DMS79 (cell line): ENCODE measurements at places on chromosomes 16 and 17.

- no peak for DNase-seq
These were observed 19.6 kb upstream of the TNS4 start for GRCh38 chr17:40520991-40521453.

GRCh38 chr16:47460359-47460710, 528 bp downstream of the ITFG1 start:
- no peak for DNase-seq

GRCh38 chr17:4394208-4395110, 28.0 kb upstream of the UBE2G1 start:
- DNase-seq = no peak

GRCh38 chr16:2212362-2213324, 2.0 kb upstream of the BRICD5 start:
- no peak for DNase-seq

- no peak for DNase-seq
These were observed 179.3 kb upstream of the CIBAR2 start for GRCh38 chr16:85291302-85292148.

- DNase-seq = no peak
These were observed 359.4 kb upstream of the KIF2B start for GRCh38 chr17:53463363-53463762.
